ENCODE measurements at places on chromosomes 11 and 22.

DNA sequence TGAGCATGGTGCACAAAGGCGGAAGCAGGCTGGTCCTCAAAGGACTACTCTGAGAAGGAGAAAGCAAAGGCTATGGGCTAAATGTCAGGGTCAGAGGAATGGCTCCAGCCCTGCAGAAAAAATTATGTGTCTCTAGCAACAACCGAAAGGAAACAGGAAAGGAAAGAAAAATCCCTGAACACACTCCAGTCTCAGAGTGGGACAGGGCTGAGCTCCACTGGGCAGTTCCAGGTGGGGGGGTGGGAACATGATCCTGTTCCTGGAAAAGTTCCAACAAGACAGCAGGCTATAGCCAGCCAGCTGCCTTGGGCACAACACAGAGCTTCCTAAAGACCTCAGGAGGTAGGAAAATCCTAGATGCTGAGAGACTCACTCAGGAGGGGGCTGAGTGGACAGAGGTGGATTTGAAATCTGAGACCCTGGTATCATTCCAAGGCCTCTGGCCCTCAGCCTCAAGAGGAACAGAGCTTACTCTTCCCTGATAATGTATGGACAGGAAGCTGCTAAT, 1088.2 kb downstream of the TBC1D22A start:
- no peak for DNase-seq

DNA sequence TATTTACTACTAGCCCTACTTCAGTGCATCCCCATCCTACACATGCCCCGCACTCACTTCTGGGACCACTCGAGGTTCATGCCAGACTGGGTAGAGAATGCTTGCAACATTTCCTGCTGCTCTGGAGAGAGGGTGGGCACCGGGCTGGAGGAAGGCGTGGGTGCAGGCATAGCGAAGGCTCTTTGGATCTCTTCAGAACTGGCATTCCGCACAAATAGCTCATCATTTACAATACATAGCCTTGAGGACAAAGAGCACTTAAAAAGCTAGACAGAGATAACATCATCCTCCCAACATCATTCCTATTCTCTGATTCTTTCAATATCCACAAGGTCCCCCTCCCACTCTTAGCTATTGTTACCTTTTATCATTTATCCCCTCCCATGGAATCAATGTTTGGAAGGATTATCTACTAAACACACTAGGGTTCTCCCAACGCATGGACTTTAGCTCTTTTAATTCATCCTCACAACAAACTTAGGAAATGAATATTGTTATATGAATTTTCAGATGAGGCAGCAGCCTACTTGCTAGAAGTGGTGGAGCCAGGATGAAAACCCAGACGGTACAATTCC, 2.5 kb upstream of the TMEM223 start:
- no peak for DNase-seq

- no peak for DNase-seq
Observed at GRCh38 chr11:121194731-121195596, 93.9 kb downstream of the TECTA start.

DNA sequence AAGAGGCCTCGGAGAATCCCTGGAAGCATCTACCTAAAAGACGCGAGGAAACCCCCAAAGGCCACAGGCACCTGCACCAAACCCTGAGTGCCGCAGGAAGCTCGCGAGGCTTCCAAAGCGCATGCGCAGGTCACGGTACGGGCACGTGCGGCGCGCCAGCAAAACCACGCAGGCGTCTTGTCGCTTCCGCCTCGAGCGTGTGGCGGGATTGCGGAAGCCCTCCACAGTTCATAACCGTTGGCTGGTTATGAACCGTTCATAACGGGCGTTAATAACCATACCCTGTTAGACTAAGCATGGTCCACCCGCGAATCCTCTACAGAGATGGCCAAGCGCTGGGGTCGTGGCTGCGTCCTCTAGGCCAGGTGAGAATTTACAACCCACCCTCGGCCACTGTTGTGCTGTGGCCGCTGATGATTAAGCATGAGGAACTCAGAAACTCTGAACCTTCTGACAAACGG, 46.4 kb downstream of the MORC2 start:
- peak; percentile 64 for DNase-seq

DNA sequence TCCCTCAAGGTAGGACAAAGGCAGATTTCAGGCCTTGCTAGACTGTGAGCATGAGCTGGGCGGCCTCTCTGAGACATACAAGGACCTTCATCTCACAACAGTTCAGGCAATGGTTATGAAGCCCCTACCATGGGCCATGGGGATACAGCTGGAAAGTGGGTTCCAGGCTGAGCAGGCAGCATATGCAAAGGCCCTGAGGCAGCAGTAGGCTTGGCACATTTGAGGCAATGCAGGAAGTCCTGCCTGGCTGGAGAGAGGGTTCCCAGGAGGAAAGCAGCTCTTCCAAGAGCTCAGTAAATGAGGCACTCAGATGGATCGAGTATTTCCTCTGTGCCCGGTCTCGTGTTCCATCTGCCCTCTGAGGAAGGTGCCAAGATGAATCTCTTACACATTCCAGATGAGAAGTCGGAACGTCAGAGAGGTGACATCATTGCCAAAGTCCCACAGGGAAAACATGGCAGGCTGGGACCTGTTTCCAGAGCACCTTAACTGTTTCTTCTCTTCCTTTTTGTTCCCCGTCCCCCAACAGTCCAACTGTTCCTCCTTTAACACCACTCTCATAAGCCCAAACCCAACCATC, 388.6 kb downstream of the MN1 start:
- no peak for DNase-seq

- no peak for DNase-seq
Observed at GRCh38 chr11:95284057-95285052, 53.4 kb upstream of the SESN3 start.

DNA sequence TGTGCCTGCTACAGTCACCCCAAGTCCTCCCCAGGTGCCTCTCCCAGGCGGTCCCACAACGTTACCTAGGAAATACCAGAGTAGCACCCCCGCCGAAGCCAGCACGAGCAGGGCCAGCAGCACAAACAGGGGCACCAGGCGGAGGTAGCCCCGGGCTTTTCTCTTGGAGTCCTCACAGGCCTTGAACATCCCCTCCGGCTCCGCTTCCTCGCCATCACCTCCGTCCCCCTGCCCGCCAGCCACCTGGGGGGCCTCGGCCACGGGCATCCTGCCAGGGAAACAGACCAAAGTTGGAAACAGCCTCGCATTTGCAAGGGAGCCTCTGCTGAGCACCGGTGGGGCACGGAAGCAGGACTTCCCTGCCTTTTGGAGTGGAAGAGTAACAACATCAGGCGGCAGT, 6.4 kb downstream of the TMPRSS6 start:
- no peak for DNase-seq

DNA sequence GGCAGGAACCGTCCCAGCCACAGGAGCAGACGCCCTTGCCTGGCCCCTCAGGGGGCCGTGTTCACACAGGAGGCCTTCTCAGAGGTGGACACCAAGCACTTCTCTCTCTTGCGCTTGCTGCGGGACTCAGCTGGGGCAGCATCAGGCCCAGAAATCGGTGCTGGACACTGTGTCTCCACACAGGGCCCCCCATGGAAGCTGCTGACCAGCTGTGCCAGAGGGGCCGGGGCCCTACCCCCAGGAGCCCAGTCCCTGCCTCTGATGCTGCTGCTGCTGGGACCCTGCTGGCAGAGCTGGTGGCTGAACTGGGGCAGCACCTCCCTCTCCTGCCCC, 4.0 kb downstream of the PLXNB2 start:
- no peak for DNase-seq

GRCh38 chr11:125055107-125055715, 7.9 kb upstream of the SLC37A2 start:
- DNase-seq = no peak

GRCh38 chr11:76047231-76047630, 159.1 kb downstream of the WNT11 start:
- no peak for DNase-seq

- no peak for DNase-seq
Observed at GRCh38 chr11:66151273-66151672, 81.2 kb downstream of the PACS1 start.

GRCh38 chr11:33633251-33634003, 67.2 kb downstream of the C11orf91 start:
- DNase-seq = no peak

DNA sequence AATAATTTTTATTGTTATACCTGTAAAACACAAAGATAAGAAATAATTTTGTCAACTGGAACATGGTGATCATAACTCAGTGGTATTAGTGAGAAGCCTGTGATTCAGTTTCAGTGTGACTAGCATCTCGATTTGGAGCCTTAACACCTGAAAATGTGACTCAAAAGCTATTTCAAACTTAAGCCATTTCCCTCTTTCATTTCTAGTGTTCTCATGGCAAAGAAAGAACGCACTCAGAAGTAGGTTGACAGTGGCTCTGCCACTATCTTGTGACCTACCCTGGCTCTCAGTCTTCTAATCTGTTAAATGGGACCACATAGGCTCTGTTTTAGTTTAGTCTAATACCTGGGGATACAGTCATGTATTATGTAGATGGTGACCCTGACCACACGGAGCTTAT, 62.7 kb downstream of the ISX start:
- DNase-seq = no peak

DNA sequence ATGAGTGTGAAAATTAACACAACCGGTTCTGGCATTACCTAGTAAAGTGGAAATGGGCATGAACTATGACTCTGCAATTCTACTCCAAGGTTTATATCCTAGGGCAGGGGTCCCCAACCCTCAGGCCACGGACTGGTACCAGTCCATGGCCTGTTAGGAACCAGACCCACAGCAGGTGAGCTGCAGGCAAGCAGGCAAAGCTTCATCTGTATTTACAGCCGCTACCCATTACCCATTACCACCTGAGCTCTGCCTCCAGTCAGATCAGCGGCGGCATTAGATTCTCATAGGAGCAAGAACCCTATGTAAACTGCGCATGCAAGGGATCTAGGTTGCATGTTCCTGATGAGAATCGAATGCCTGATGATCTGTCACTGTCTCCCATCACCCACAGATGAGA, 49.8 kb downstream of the MORC2 start:
- DNase-seq = no peak

DNA sequence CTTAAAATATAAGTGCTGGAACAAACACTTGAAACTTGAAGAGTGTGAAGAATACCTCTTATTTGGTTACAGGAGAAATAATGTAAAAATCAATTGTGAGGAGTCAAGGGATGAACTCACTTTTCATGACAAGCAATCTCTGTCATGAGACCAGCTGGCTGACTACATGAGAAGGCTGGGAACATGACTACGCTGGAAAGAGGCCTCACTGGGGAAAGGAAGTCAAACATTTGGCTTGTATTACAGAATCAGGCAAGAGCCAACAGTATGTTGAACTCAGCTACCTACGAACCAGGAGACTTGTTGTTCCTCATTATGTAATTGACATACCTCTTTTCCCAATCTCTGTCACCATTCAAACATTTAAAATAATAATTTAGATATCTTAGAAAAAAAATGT, 14.4 kb downstream of the DCDC1 start:
- no peak for DNase-seq

DNA sequence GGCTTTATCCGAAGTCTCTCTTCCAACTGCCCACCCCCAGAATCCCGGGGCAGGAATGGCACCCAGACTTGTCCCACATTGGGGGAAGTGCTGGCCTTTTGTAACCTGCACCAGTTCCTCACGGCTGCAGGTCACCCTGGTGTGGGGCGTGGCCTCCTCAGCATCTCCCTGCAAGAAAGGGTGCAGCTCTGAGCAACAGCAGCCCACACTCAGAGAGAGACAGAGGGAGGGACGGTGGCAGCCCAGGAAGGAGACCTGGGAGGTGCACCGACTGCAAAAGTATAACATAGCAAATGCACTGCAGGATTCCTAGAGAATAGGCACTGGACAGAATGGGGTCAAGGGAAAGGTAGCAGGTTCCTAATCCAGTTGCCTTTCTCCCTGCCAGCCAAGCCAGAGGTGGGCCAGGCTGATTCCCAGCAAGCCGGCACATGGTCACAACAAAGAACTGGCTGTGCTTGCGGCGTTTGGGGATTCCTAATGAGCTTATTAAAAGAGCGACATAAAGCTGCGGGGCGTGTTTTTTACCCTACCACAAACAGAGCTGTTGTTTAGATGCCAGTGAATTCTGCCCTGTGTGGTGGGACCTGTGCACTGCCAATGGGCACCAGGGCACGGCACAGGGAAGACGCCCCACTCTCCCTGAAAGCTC, 18.2 kb upstream of the IGSF9B start:
- DNase-seq = no peak

DNA sequence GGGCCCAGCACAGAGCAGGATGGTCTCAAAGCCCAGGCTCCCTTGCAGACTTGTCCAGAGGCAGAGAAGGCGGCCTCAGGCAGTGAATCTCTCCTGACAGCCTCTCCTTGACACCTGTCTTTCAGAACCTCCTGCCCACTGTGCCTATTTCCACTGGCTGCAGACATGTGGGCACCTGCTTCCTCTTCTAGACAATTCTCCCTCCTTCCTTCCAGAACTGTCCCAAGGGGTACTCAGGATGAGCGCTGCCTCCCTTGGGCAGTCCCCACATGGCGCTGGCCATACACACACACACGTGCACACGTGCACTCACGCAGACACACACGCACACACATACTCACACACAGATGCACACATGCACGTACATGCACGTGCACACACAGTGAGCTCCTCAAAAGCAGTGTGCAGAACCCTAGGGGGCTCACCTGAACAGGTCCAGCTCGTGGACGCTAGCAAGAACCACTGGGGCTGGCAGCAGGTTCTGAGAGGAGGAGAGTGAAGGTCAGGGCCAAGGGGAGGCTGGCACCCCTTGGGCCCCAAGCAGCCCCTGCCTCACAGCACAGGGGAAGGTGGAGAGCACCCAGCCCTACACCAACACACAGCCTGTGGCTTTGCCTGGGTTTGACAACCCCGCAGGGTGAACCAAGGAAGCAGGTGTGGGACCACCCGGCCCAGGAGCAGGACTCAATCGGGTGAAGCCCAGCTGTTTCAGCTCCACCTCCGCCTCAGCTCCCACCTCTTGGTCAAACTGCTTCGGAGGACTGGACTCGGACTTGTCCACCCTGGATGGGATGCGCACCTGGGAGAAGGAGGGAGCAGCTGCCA, 8.1 kb upstream of the PLXNB2 start:
- no peak for DNase-seq

DNA sequence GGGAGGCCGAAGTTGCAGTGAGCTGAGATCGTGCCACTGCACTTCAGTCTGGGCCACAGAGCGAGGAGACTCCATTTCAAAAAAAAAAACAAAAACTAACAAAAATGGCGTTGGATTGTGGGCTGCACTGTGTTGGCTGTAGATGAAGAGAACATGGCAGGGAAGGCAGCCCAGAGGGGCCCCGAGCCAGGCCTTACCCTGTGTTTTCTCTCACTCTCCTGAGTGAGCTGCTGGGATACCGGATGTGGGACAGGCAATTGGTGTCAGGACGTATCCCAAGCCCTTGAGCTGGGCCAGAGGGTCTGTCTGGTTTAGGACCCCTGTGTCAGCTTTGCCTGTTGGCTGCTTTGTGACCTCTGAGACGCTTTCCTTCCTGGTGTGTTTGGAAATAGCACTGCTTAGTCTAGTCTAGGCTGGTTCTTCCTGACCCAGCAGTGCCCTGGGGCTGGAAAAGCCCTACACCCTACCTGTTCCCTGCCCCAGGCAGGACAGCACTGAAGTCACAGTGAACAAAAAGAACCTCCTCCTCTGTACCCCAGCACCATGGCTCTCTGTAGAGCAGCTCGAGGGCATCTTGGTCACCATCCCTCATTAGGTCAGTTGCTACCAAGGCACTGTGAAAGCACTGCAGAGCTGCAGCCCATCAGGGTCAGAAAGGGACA, 17.8 kb downstream of the CHADL start:
- no peak for DNase-seq

- no peak for DNase-seq
Observed at GRCh38 chr11:111918390-111919256, at the start of gene C11orf52. TSS of gene C11orf52 (plus strand) at chr11:111918913. CDS start at chr11:111918973, 60 bp downstream.

All from stimulated activated CD8-positive, alpha-beta memory T cell treated with anti-CD3 and anti-CD28 coated beads, Interleukin-15, amount 100 ng/mL, for 4 hours (primary cell).